Mucosa of descending colon (tissue), 3 donors: ENCODE measurements at places on chromosomes 2 and 18.

- peak; percentile 13 for DNase-seq
Observed at GRCh38 chr2:217016796-217017419, 157.0 kb upstream of the TNP1 start.

- no peak for DNase-seq
Observed at GRCh38 chr18:48900469-48900868, 50.3 kb downstream of the SMAD7 start.

DNA sequence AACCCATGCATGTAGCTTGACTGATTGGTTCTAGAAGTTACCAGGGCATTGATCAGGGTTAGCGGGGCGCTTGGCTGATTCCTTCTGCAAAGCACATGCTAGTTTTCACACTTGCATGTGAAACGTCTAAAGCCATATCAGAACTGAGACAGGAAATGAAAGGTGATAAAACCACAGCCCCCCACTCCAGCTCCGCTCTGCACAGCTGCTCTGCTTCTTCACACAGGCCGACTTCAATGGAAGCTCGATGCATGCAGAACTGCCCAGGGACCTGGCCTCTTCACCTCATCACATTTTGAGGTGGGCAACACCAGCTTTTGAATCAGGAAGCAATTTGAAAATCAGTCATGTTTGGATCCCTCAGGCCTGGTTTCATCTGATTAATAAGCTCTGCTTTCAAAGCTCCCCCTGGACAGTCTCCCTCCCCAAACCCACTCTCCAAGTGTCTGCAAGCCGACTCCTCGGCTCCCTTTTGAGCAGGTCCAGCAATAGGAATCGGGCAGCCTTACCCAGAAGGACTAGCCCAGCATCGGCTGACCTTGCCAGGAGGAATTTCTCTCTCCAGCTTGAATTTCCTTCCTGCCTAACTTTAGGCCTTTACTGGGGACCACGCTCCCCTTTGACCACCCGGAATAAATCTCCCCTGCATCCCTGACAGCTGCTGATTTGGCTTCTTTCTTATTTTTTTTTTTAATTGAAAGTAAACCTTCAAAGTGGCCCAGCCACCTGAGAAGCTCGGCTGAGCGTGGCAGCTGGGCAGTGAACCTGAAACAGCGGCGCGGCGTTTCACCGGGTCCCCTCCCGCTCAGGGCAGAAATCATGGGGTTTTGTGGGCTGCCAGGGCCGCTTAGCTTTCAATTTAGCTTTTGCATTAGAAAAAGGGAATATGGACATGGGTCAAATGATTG lies 31.7 kb downstream of the HRH4 start:
- DNase-seq: peak; percentile 11

- no peak for DNase-seq
Observed at GRCh38 chr18:75483662-75484061, 56.2 kb upstream of the SMIM21 start.

DNA sequence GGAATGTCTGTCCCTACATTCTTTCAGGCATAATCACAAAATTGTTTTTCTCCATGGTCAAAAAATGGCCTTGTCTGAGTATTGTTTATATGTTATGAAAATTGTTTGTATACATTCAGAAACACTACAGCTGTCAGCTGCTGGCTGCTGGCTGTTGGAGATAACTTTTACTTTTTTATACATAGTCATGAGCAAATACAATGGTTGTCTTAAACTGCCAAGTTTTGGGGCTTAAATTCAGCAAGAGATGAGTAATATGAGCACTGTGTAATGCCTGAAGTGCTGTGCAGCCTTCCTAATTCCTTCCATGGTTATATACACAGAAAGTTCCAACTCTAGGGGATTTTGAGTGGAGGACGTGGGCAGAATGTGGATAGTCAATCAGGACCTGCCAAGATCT lies 168.9 kb upstream of the RMP24 start:
- no peak for DNase-seq

DNA sequence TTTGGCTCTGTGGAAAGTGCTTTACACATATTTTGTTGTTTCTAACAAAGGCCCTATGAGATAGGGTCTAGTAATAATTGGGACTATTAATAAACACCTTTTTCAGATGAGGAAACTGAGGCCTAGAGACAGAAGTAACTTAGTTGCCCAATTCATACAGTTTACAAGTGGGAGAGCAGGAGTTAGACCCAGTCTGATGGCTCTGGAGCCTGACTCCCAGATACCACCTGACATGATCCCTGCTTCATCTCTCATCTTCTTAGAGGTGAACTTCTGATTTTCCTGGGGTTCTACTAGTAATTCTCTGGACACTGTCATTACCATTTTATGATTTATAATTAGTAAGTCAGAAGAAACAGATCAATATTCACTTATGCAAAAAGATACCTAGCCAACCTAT lies 49.1 kb upstream of the OTX1 start:
- DNase-seq: no peak

- DNase-seq: no peak
Observed at GRCh38 chr2:160293391-160294091, 93.5 kb upstream of the ITGB6 start.

GRCh38 chr18:33712719-33713118 lies 134.7 kb downstream of the ASXL3 start:
- DNase-seq: no peak

DNA sequence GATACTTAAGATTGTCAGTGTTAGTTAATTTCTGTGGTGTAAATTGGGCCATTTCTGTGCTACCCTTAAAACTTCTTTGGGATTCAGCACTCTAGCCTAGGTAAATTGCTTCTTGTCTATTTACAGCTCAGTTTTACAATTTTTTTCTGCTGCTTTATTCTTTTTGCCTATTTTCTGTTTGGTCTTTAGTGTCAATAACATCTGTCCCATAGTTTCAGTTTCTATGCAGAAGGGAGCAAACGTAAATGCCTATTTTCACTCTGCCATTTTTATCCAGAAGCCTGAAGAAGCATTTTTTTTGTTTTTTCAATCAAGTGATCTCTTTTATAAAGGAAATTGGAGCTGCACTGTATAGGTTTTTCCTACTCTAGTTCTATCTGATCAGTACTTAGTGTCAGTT lies 564.9 kb upstream of the MEX3C start:
- no peak for DNase-seq

GRCh38 chr18:43952398-43952797 lies 675.1 kb upstream of the SYT4 start:
- DNase-seq: no peak

DNA sequence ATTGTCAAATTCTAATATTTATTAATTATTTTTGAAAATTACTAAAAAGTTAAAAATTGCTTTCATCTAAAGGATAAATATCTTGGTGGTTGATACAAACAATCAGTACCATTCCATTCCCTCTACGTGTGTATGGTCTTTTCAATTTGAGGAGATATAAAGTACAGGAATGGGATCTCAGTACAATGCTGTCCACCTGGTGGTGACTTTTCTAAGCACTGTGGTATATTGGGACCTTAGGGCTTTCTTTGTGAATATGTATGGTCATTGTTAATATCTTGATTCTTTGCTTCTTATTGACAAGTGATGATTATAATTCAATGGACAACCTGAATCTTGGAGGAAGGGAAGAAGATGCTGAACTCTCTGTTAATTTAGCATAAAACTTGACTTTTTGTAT lies 83.1 kb downstream of the NBEAL1 start:
- DNase-seq: no peak

DNA sequence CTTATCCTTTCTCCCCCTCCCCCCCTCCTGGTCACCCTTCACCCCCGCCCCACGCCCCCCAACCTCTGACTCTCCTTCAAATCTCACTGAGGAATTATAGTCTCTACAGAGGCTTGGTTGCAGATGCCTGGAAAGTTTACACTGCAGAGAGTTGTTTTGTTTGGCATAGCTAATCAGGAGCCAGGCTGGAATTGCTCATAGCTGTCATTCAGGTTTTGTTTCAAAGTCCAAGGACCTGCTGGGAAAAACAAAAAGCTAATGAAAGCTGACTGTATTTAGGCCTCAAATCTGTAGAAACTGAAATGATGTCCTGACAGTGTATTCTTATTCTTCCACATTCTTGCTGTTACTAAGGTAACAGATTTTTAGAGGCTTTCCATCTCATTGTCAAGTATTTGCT lies 22.6 kb downstream of the GREB1L start:
- DNase-seq: peak; percentile 24

DNA sequence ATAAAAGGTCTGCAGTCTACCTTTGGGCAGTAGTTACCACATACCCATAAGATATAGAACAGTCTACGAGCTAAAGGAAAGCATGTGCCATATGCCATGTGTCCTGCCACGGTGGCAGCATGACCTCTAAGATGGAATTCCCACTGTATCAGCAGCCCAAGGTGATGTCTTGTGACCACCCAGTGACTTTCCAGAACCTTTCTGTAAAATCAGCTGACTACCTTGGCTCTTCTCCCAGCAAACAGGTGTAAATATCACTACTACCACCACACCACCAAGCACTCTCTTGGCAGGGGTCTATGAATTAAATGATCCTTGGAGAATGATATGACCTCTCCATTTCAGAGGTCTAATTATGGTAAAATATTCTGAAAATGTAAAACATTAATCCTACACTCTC lies 99.6 kb downstream of the METTL8 start:
- DNase-seq: no peak

DNA sequence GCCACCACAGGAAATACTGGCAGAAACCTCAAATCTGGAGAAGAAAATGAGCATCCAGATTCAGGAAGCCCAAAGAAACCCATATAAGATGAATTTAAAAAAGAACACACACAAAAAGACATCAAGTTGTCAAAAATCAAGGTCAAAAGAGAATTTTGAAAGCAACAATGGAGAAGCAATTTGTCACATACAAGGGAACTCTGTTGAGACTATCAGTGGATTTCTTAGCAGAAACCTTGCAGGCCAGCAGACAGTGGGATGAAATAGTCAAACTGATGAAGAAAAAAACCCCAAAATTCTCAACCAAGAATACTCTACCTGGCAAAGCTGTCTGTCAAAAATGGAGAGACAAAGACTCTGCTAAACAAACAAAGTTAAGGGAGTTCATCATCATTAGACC lies 272.6 kb downstream of the ADCYAP1 start:
- no peak for DNase-seq

DNA sequence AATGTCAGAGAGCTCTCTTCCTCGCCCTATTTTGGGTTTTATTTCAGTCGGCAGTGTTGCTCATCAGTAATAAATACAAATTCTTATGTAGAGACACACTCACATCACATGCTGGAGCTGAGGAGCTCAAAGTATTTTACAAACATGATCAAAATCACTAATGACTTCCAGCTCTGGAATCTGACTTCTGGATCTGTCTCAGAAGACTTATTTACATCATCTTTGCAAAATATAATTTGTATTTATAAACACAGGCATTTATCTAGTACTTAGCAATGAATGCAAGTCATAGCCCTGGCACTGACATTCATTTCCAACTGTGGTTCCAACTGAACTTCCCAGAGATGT lies 327.1 kb downstream of the NCKAP5 start:
- DNase-seq: no peak

DNA sequence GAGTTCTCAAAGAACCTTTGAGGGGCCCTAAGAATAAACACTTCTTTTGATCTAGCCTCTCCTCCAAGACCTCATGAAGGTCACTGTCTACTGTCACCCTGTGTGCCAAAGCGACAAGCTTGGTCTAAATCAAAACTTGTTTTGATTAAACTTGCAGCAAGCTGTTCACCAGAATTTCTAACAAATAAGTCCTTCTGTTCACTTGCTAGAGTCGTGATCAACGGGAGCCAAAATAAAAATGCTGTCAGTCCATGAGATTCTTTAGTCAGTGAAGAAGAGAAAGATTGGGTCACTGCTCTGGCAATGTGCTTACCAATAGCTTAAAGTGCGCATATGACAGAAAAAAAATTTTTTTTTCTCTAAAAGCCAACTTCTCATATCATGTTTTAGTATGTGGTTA lies 53.9 kb upstream of the GALNT5 start:
- DNase-seq: no peak

DNA sequence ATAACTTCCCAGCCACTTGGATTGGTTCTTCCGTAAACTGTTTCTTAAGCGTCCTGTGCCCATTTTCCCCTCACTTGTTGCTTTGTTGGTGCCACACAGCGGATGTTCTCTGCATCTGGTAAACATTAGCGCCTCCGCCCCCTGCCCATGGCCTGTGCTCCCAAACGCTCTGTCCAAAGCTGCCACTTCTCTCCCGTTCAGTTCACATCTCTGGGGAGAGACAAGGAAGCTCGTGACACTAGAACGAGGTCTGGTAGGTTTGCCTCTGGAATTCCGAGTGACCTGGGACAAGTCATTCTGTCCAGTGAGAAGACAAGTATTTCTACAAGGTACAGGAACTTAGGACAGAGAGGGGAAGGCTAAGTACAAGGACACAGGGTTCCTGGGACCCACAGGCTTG lies 9.4 kb downstream of the COPS9 start:
- DNase-seq: no peak

- no peak for DNase-seq
Observed at GRCh38 chr2:198374375-198375082, 570.1 kb downstream of the PLCL1 start.

- no peak for DNase-seq
Observed at GRCh38 chr18:23716516-23716915, 27.3 kb downstream of the LAMA3 start.

- no peak for DNase-seq
Observed at GRCh38 chr2:229798446-229799155, 84.2 kb upstream of the DNER start.

DNA sequence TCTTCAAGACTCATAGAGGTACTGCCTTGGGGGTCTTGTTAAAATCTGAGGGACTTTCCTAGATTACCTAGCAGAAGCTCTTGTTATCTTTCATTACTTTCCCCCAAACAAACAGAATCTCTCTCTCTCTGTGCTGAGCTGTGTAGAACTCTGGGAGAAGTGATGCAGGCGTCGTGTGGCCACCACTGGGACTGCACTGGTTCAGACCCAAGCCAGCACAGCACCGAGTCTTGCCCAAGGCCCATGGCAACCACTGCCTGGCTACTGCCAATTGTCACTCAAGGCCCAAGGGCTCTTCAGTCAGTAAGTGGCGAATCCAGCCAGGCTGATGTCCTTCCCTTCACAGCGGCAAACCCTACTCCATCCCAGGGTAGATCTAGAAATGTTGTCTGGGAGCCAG lies 28.6 kb downstream of the PPP1R1C start:
- no peak for DNase-seq

GRCh38 chr2:64858541-64859311 lies 130.5 kb upstream of the SLC1A4 start:
- DNase-seq: no peak

- peak; percentile 88 for DNase-seq
Observed at GRCh38 chr2:28377195-28377816, 15.4 kb upstream of the FOSL2 start.

DNA sequence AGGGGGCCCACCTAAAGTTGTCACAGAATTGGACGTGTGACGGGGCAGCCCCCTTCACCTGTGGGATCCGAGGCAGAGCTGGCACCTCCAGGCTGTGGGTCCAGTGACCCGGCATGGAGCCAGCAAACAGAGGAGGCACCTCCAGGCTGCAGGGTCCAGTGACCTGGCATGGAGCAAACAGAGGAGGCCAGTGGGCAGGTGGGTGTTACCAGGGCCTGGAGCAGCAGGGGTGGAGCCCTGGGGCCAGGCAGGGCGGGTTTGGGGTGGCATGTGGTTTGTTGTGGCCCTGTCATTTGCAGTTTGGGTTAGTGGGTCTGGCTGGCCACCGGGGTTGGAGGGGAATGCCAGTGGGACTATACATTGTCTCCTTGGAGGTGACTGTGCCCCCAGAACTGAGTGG lies 68.2 kb downstream of the HPCAL1 start:
- DNase-seq: no peak
